ENCODE measurements at places on chromosomes 1 and 21.

GRCh38 chr1:121417325-121417923 is 232.6 kb downstream of the SRGAP2C start:
- DNase-seq, result no peak

DNA sequence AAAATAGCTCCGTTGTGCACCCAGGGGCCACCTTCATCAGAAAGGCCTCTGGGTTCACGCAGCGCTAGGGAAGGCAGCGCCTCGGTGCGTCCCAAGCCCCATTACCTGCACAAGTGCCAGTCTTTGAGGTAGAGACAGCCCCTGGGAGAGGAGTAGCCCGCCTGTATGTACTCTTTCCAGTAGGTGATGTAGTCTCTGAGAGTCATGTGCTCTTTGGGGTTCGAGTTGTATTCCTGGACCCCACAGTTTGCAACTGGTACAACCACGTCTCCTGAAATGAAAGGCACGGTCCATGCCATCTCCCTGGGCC is 601 bp downstream of the JMJD4 start:
- DNase-seq, result no peak

DNA sequence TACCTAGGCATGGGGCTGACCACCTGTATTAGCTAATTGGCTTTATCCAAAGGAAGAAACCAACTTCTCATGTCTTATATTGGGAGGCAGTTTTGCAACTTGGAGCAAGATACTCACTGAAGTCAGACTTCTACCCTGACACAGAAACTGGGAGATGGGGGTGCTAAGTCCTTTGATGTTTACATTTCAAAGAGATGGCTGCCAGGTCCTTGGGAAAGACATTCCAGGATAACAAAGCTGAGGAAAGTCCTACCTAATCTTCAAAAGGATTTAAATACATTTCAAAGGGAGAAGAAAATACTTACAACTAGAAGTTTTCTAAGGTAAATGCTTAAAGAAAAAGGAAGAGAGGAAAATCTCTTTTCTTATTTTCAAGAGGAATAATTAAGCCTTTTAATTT is 62.1 kb downstream of the FH start:
- DNase-seq, result no peak

DNA sequence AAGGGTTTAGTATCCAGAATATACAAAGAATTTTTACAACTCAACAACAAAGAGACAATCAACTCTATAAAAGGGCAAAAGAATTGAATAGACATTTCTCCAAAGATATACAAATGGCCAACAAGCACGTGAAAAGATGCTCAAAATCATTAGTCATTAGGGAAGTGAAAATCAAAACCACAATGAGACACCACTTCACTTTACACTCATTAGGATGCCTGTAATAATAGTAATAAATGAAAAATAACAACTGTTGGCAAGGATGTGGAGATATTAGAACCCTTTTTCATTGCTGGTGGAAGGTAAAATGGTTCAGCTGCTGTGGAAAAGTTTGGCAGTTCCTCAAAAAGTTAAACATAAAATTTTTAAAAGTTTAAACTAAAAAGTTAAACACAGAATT is 7.0 kb upstream of the ABCD3 start:
- DNase-seq, result no peak

GRCh38 chr21:26080211-26080610 is 90.4 kb downstream of the APP start:
- DNase-seq, result no peak

GRCh38 chr1:10815858-10816195 is 19.4 kb upstream of the CASZ1 start:
- no peak for DNase-seq

GRCh38 chr1:109923946-109924275 is 13.3 kb downstream of the CSF1 start:
- no peak for DNase-seq

- DNase-seq, result no peak
These were observed 22.7 kb downstream of the SERBP1 start for GRCh38 chr1:67407498-67407897.

DNA sequence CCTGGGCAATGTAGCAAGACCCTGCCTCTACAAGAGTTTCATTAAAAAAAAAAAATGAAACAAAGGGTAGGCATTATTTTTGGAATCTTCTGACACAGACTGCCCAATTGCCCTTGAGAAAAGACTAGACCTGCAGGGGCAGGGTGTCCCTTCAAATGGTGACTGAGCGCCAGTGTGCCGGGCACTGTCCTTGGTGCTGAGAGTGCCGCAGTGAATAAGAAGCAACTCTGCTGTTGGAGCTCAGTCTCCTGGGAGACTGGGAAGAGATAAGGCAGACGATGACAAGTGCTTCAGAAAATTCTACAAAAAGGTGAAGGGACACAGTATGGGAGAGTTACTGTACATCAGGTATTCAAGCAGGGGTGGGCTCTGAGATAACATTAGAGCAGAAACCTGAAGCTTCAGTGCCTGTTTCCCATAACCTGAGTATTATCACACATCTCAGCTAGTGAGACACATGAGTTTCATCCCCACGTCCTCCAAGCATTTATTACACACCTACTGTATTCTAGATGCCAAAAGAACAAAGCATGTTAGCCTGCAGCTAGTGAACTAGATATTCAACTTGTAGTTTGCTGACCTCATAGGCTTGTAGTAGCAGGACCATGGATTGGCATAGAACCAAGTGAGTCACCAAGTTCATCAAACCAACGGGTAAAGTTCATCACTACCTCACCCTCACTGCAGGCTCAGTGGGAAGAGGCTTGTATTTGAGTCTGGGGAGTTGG is 18.4 kb upstream of the RPL11 start:
- no peak for DNase-seq
